ENCODE measurements at places on chromosomes 3 and 15.

- DNase-seq = peak; percentile 34
Observed at GRCh38 chr3:21682206-21682605, 68.8 kb downstream of the ZNF385D start.

DNA sequence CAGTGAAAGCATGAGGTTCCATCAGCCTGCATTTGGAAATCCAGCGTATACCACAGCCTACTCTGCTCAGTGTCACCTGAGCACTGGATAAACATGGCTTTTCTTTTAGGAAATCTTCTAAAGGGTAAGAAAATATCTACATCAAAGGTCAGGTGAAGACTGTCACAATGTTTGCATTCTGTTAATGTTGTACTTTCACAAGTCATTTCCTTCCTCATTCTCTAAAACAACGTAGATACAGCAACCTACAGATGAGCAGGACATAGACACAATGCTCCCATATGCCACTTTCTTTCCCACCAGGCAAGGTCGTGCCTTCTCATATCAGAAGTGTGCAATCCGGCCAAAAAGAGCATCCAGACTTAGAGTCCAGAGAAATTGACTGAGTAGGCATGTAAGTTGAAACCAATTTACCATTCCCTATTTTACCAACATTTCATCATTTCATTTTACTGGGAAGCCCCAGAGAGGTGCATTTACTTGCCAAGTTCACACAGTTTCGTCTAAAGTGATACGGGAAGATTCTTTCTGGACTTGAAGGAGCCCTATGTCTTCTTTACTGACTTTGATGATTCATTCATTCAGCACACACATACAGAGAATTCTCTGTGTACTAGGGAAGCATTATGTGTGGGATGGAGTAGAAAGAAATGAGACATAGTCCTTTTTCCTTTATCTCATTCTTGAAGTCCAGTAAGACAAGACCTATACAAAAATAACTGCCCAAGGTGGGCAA is 30.6 kb upstream of the LPP start:
- peak; percentile 47 for DNase-seq

DNA sequence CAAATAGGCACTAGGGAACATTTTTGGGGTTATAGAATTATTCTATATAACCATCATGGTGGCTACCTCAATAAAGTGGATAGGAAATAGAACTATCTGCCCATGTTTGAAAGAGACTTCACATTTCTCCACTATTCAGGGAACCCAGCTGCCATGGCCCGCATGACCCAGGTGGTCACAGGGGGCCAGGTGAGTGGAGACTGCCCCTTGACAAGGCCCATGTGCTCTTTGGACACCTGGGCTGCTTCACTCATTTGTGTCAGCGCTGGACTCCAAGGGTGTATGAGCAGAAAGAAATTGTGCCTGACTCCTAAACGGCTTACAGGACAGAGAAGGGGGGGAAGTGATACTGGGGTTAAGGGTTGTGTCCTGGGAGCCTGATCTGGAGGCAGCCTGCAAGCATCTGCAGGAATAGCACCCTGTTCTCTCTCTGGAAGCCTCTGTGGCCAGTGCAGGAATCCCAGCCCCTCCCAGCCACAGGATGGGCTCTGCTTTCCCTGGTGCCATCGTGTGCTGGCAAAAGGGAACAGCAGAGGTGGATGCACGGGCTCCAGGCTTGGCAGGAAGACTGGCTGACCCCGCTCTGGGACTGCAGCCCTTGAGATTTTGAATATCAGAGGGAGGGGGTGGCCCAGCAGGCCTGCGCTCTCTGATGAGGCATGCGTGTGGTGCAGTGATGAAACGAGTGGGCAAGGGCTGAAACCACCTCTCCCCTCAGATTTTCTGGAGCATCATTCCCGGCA is 9.1 kb upstream of the C3orf22 start:
- no peak for DNase-seq

DNA sequence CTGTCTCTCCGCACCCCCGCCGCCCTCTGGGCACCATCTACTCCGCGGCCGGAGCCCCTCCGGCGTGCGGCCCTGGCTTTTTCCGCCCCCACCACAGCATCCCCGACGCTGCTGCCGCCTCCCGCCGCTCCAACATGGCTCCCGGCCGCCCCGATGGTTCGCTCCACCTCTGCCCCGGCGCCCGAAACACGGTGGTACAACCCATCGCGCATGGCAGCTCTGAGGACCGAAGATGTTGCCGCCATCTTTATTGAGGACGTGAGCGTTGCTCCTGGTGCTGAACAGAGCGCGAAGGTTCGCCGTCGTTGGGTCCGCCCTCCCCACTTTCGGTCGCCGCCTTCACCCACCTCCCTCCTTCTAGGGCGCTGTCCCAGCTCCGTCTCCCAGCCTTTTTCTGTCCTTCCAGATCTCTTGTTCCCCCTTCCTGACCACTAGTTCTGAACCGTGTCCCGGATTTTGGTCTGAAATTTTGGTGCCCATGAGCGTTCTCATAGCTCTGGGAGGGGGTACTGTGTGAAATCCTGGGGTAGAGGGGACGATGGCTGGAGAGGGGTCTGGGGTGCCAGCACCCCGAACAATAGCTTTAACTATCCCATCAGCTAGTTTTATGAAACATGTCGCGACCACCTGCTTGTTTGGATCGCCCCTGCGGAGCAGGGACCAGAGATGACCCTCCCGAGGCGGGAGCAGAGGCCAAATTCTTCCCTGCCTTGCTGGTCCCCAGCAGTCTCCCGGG is at the start of gene CELSR3:
CELSR3 (minus strand) TSS at position 134 of the 736 bp plus-strand sequence. CDS start 252 bp downstream, outside the sequence.
- peak; percentile 93 for DNase-seq

DNA sequence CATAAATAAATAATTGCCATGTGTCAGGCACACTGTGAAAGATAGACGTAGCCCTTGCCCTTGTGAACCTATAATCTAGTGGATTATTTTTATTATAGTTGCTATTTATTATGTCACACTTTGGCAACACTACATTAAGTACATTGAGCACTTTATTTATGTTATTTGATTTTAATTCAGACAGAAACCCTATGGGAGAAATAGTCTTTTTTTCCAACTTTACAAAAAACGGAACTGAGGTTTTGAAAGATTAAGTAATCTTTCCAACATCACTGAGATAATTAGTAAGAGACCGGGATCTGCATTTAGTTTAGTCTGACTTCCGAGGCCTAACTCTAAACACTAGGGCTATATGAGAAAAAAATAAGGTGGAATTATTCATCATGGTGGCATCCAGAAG is 2.8 kb upstream of the FILIP1L start:
- no peak for DNase-seq

DNA sequence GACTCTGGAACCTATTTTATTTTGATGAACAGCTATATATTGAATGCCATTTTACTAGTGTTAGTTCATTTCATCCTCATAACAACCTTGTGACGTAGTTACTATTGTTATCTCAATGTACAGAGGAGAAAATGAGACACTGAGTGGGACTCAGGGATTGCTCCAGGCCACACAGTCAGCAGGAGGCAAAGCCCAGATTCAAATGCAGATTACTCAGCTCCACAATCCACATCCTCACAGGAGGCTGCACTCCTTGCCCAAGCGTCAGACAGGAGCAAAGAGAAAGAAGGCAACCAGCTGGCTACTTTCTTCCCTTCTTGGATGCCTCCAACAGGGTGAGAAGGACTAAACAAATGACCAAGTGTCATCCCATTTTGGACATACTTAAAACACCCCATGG is 92.0 kb upstream of the CCDC54 start:
- DNase-seq = peak; percentile 10

DNA sequence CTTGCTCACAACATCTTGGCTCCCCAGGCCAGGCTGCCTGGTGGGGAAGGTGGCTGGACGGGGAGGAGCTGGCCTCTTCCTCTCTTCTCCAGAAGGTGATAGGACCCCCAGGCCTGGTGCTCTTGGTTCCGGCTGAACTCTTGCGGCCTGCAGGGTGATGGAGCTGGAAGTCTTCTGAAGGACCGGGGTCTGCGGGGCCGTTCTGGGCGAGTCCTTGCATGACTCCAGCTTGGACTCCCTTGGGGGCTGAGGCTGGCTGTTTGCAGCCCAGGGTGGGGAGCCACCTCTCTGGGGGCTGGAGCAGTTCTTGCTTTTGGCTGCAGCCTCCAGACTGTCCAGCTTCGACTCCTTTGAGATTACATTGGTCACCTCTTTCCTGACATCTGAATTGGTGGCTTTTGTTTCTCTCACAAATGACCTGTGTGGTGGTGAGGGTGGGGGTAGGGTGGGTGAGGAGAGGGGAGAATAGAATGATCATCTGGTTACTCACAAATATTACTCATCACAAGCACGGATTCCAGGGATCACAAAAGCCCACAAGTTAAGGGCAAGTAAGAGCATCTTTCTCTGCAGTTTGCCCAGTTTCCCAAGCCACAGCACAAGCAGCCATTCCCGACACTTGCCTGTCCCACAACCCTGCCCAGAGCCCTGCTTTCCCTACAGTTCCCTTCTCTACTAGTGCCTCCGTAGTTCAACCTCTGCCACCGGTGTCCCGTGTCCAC is 149.1 kb upstream of the HACD2 start:
- DNase-seq = peak; percentile 93
